ENCODE measurements at places on chromosomes 6 and 20. TPM values are rescaled to one million over a fixed set of nuclear protein-coding genes. Genes with fewer than 3 reads are reported as not detected.

DNA sequence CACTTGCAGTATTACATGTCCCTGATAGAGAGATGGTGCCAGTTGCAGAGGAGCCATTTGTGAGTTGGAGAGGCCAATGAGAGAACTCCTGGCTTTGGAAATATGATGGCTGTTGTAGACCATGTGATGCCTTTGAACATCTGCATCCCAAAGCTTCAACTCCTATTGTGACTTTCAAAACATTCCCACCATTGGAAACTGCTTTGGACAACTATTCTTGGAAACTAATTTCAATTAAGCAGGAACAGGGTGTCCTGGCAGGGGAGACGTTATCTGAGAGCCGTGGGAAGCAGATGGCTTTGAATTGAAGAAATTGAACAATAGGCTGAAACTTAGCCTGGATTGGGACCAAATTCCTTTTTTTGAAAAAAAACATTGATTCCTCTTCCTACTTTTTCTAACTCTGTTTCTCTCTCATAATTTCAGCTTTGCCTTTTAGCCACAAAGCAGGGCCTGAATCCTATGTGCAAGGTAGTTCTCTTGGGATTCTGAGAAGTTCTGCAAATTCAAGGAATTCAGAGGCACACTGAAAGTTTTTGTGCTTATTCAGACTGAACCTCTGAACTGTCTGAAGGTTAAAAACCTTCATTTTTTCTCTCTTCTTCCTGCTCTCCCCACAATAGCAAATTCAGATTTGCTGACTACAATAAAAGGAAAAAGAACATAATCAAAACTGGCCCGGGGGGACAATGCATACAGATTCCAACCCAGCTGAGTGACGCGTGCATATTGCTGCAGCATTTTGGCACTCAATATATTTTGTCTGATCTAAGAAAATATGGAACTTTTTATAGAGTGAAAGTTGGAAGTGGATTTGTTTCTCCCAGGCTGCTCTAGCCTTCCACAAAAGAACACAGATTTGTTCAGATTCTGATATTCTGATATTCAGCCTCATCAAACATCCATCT is 720.4 kb upstream of the CHD6 start:
- H3K27ac ChIP-seq = no peak overlapping the region
- no peaks in the 10 kb centered on the region for H3K36me3 ChIP-seq
- H3K27me3 ChIP-seq = no peaks in the 10 kb centered on the region
- DNase-seq = no peak

Gene SLA2
- total RNA-seq = not detected

Gene COX7A2
- 360 TPM for total RNA-seq

Gene CPNE5
- 1.3 TPM for total RNA-seq

Gene FAXC
- total RNA-seq = not detected

Gene KIFC1
- total RNA-seq = not detected

DNA sequence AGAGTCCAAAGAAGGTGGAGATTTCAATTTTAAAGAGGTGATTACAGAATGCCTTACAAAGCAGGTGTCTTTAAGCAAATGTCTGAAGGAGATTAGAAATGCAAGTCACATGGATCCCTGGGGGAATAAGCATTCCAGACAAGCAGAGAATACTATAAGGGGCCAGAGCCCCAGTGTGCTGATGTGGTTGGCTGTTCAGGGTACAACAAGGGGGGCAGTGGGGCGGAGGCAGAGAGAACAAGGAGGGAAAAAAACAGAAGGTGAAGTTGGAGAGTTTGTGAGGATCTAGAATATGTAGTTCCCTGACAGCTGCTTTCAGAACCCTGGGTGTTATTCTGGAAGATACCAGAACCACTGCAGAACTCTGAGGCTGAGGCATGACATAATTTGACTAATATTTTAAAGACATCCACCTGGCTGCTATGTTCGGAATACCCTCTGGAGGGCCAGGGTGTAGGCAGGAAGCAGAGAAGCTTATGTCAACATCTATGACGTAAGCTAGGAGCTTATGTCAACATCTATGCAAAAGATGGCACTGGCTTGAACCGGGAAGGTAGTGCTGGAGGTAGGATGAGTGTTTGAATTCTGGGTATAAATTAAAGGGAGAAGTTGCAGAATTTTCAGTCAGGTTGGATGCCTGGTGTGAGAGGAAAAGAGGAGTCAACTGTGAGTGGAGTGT is 276.3 kb upstream of the AGPAT4 start:
- H3K27ac ChIP-seq = no peak overlapping the region
- DNase-seq = no peak
- no peaks in the 10 kb centered on the region for H3K27me3 ChIP-seq
- H3K4me3 ChIP-seq = no peak overlapping the region
- H3K4me1 ChIP-seq = no peaks in the 10 kb centered on the region

DNA sequence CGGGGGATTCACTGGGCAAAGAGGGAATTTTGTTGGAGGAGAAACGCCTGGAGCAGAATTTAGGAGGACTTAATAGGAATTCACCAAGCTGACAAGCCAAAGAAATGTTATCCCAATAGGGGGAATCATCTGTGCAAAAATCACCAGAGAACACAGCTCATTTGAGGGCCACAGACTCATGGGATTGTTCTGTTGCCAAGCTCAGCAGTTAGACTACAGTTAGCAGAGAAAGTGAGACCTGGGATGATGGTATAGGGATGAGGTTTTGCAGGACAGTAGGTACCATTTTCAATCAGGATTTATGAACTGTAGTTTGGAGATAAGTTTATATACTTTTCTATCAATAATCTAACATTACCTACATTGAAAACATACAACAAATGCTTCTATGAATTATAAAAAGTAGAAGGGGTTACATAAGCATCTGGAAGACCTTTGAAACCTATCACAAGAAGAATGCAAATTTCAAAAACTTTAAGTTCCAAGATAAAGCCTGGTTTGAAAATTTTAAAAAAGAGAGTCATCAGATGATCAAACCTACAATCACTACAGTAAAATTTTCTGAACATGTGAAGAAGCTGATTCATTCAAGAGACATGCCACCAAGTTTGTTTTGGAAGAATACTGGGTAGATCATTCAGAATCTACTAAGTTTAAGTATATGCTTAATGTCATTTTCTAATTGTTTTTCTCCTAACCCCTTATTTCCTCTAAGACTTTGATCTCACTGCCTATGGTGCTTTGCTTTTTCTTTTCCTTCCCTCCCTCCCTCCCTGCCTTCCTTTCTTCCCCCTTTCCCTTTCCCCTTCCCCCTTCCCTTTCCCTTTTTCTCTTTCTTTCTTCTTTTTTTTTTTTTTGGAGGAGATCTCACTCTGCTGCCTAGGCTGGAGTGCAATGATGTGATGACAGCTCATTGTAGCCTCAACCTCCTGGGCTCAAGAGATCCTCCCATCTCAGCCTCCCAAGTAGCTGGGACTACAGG is 81.5 kb downstream of the KIF13A start:
- H3K27me3 ChIP-seq = no peaks in the 10 kb centered on the region
- H3K36me3 ChIP-seq = no peaks in the 10 kb centered on the region
- DNase-seq = no peak
- no peak overlapping the region for H3K4me3 ChIP-seq

Gene KCNK5
- 2.6 TPM for total RNA-seq

DNA sequence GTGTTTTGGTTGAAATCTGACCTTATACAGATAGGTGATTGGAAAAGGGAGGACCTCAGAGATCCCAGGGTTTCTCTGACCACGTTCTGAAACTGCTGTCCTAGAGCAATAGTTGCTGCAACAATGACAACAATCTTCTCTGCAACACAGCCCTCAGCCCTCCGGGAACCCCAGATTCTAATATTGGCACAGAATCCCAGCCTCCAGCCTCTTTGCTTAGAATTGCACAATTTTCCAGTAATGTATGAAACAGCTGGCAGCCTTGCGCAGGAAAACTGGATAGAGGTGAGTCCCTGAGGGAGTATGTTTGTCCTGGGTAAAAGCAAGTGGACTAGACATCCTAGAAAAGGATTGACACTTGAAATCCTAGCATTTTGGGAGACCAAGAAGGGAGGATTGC is 30.4 kb upstream of the PNRC1 start:
- DNase-seq = peak; percentile 71
- no peak overlapping the region for H3K27ac ChIP-seq
- H3K27me3 ChIP-seq = no peaks in the 10 kb centered on the region
- no peak overlapping the region for H3K4me3 ChIP-seq

DNA sequence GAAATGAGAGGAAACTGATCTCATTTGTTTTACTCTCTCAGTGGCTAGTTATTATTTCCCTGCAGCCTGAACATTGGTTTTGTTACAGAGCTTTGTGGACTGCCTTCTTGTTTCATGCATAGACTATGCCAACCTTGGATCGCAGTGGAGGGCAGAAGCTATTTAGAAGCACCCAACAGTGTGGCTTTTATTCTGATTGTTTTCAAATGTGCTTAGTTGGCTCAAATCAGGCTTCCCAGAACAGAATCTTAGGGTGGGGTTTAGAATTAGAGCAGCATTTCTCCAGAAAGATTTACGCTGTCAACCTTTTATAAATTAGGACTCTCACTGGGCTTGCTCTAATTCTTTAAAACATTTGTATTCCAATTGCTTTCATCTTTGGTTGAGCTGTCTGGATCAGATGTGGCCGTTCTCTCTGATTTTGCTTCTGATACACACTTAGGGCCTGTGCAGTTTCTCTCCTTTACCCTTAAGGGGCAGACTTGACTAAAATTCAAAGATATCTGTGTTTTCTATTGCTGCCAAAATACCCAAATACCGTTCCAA is 210.3 kb downstream of the BCKDHB start:
- no peak for DNase-seq
- no peak overlapping the region for H3K27ac ChIP-seq
- no peaks in the 10 kb centered on the region for H3K36me3 ChIP-seq

GRCh38 chr20:48332555-48332954 is 495.2 kb downstream of the PREX1 start:
- H3K4me3 ChIP-seq = no peak overlapping the region
- no peaks in the 10 kb centered on the region for H3K27me3 ChIP-seq
- no peak overlapping the region for H3K27ac ChIP-seq
- no peak for DNase-seq
- H3K4me1 ChIP-seq = no peaks in the 10 kb centered on the region

Gene SCUBE3
- total RNA-seq = 29.5 TPM

DNA sequence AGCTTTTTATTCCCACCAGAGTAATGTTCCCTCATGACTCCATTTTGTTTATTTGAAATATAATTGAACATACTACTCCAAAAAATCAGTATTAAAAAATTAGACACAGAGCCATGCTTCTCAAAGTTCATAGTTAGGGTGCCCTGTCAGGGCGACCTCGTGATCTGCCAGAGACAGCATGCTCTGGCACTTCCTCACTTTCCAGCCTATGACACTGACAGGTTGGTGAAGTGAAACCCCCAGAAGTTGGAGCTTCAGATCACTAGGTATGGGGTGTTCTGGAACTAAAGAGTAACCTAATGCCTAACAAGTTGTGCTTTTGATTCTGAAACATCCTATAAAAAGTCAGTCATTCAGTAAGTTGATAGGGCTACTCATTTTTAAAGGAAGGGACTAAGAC is 93.0 kb downstream of the TBC1D7 start:
- DNase-seq = no peak
- H3K4me3 ChIP-seq = no peak overlapping the region
- H3K27ac ChIP-seq = no peak overlapping the region
- peaks cover 7% of the 10 kb centered on the region for H3K4me1 ChIP-seq
- no peaks in the 10 kb centered on the region for H3K27me3 ChIP-seq
- H3K36me3 ChIP-seq = peaks cover 23% of the 10 kb centered on the region

Gene NOX3
- total RNA-seq = not detected

GRCh38 chr6:1856381-1856780 is 246.7 kb downstream of the FOXC1 start:
- no peak for DNase-seq
- H3K36me3 ChIP-seq = no peaks in the 10 kb centered on the region
- no peak overlapping the region for H3K4me3 ChIP-seq
- H3K27me3 ChIP-seq = no peaks in the 10 kb centered on the region

DNA sequence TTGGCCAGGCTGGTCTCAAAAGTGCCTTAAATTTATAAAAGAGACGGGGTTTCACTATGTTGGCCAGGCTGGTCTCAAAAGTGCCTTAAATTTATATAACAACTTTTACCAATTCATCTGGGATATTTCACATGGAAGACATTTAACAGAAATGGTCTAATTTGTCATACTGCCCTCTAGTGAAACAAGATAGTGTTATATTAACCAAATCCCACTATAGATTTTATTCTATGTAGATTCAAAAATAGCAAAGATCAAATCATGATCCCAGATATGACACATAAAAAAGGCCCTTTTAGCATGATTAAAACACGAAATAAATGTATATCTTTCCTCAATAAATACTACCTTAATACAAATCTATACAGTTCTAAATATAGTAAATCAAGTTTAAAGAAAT is 102.8 kb upstream of the TFAP2D start:
- no peak for DNase-seq
- H3K4me1 ChIP-seq = no peaks in the 10 kb centered on the region
- H3K36me3 ChIP-seq = no peaks in the 10 kb centered on the region
- H3K4me3 ChIP-seq = no peak overlapping the region
- H3K27ac ChIP-seq = no peak overlapping the region

- H3K4me1 ChIP-seq = no peaks in the 10 kb centered on the region
- H3K27ac ChIP-seq = no peak overlapping the region
- H3K36me3 ChIP-seq = peaks cover 23% of the 10 kb centered on the region
These were observed 137.7 kb downstream of the INSM1 start for GRCh38 chr20:20505554-20505953.

DNA sequence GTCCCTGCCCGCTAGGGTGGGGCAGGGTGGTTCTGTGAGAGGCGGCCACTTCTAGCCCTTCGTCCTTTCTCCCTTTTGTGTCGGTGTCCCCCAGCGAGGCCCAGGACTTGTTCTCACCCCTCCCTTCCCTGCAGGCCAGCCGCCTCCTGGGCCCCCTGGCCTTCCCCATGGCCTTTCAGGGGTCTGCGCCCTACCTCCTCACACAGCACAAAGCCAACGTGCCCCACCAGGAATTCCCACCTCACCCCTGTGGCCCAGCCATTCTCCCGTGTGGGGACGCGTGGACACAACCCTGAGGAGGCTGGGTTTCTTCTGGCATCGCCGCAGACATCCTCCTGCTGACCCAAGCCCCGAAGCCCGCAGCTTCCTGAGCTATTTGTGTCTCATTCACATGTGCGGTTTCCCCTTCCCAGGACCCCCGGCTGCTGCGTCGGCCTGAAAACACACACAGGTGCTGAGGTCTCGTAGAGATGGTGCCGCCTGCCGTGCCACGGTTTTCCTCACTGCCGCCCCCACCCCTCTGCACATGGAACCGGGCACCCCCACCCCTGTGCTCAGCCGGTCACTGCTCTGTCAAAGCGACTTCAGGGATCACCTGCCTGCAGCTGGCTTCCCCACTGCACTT is 375.8 kb downstream of the CDH4 start:
- H3K4me1 ChIP-seq = no peaks in the 10 kb centered on the region
- no peak for DNase-seq
- no peak overlapping the region for H3K27ac ChIP-seq
- H3K4me3 ChIP-seq = no peak overlapping the region
- no peaks in the 10 kb centered on the region for H3K36me3 ChIP-seq

DNA sequence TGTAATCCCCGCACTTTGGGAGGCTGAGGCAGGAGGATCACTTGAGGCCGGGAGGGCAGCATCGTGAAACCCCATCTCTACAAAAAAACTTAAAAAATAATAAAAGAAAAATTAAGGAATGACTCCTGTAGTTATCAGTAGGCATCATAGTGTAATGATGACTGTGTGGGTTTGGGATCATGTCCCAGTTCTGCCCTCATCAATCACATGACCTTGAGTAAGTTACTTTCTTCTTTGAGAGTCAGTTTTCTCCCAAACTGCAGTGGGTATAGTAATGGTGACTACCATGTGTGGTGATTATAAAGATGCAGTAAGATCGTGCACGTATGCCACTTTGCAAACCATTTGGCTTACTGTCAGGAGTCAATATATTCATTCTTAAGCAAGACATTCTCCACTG is 89.2 kb downstream of the TXNDC5 start:
- no peak for DNase-seq
- H3K36me3 ChIP-seq = no peaks in the 10 kb centered on the region
- H3K27ac ChIP-seq = no peak overlapping the region
- no peak overlapping the region for H3K4me3 ChIP-seq
- H3K27me3 ChIP-seq = no peaks in the 10 kb centered on the region
